ENCODE measurements at places on chromosomes 1 and 21. TPM values are rescaled to one million over a fixed set of nuclear protein-coding genes. Genes with fewer than 3 reads are reported as not detected.

GRCh38 chr21:44929799-44930542 is 9.3 kb upstream of the ITGB2 start:
- DNase-seq: no peak

- DNase-seq: no peak
Observed at GRCh38 chr1:93322349-93322748, 23.4 kb upstream of the DR1 start.

DNA sequence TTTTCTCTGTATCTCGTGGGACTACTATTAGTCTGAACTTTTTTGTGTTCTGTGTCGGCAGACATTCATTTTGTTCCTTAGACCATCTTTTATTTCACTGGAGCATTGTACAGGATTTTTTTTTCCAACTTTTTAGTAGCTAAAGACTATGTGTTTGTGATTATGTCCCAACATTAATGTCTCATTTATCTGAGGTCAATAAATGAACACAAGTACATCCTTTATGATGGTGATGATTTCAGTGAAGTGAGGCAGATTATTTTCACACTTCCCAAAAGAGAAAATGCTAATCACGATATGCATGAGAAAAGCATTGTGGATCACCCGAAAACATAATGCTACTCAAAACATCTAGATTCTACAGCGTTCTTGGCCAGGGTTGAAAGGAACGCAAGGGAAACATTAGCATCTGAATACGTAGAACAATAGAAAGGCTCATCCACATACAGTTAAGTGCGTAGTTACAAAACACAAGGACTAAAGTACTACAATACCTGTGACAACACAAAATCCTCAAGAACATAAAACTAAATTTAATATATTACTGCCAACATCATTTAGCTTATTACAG is 981.7 kb upstream of the NCAM2 start:
- DNase-seq: no peak

The SPRR5 gene
- total RNA-seq: not detected

The MSH4 gene
- total RNA-seq: 1.6 TPM

The EPHA2 gene
- total RNA-seq: 1.2 TPM

Data from frontal cortex (tissue), 4 donors.